Urinary bladder (tissue), 4 donors: ENCODE measurements at places on chromosomes 6 and 20. TPM values are rescaled to one million over a fixed set of nuclear protein-coding genes. Genes with fewer than 3 reads are reported as not detected.

The FOXS1 gene
- polyA plus RNA-seq: 1.7 TPM

DNA sequence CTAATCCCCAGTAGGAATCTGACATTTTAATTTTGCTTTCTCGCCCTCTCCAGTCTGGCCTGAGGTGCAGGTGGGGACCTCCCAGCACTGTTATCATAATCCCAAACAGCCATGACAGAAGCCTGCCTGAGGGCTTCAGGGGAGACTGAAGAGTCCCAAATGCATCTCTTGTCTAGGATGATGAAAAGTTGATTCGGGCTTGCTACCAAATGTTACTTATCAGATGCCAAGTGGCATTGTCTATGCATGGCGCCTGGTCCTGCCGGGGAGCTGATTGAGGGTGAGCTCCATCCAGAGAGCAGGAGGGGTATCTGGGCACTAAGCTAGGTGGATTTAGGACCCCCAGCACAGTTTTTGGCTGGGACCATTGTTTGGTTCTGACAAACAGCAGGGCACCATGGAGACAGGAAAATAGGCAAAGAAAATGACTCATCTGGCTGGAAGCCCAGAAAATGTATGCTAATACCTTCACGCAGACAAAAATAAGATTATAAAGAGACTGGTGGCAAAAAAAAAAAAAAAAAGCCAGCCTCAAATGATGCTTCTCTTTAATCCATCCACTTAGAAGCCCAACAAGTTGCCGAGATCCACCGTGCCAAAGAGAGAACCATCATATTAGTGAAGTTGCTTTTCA, 513.7 kb upstream of the SULF2 start:
- peak; percentile 90 for DNase-seq

The SLX4IP gene
- 1.4 TPM for polyA plus RNA-seq

DNA sequence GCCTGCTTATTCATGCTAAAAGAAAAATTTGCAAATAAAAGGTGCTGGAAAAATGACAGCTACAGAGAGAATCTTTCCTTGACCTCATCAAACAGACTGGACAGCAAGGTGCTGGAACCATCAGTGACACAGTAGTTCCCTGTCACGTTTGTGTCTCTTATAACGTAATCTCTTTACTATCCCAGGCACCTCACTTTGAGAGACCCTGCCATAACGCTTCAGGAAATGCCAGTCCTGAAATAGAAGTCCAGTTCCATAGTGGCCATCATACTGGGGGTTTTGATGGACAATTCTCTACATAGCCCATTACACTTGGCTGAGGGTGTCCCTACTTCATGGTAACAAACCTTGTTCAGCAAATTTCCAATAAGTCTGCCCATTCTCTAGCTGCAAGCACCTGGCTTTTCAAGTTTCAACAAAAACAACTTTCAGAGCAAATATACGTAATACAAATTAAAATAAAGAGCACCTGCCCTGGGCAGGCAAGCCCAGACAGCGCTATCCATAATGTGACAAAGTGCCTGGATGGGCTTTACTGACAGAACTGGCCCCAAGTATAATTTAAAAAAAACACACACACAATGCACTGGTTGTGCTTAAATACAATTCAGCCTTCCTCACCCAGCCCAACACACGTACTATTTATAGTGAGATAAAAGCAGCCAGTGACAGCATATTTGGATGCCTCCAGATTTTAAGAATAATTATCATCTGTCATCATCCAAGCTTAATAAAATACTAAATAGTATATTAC, 38.7 kb downstream of the CNKSR3 start:
- no peak for DNase-seq

The NOL4L gene
- 11.5 TPM for polyA plus RNA-seq

The HLA-DPA1 gene
- polyA plus RNA-seq: 51.6 TPM

- DNase-seq: no peak
These were observed 14.0 kb upstream of the MAPRE1 start for GRCh38 chr20:32805721-32806120.

The IPCEF1 gene
- polyA plus RNA-seq: 1.1 TPM

DNA sequence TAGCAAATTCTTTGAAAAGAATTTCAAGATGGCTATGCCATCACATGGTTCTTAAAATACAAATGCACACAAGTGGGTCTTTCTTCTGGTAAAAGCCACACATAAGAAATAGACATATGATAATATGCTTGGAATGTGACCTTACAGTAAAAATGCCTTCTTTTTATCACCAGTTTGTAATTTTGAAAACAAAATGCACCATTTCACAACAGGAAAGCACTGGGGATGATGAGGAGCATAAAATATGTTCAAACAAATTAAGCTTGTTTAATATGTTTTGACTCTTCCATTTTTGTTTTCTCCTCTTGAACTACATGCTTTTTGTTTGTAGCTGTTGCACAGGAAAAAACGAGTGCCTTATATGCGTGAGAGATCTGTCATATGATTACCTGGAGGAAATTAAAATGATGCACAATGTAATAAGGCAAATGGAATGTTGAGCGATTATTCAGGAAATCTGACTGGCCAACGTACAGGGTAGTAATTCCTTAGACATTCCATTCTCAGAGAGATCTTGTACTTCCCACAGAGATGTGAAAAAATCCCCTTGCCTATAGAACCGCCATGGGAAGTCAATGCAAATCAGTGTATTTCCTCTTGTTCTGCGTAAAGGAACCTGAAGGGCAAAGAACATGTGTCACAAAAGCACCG, 911.6 kb downstream of the TFAP2A start:
- DNase-seq: no peak

GRCh38 chr6:95091823-95092436, 485.4 kb upstream of the MANEA start:
- peak; percentile 25 for DNase-seq

The PTK6 gene
- polyA plus RNA-seq: 3.4 TPM

DNA sequence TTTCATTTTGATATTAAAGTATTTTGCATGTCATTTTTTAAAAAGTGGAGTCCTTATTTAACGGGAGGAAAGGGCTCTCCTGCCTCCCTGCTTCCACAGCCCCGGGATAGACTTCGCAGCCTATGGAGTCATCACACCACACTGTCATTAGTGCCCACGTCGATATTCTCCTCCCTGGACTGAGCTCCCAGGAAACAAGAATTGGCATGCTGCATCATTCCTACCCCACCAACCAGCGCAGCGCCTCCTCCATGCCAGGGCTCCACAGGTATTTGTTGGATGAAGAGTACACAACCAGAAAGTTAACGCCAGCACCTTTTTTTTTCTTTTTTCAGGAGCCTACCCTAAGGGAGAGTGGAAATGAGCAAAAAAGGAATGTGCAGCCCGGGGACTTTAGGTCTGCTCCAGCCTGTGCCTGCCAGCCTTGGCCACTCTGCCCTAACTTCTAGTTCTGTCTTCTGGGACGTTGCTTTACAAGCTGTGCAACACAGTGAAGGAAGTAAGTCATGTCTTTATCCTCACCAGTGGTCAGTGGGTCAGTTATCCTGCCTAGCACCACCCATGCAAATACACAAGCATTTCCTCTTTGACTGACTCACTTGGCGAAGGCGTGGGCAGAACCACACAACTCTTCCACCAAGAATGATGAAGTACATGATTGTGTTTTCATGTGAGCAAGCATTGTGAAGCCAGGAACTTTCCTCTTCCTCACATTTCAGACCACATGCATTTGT, 180.7 kb upstream of the UST start:
- no peak for DNase-seq

DNA sequence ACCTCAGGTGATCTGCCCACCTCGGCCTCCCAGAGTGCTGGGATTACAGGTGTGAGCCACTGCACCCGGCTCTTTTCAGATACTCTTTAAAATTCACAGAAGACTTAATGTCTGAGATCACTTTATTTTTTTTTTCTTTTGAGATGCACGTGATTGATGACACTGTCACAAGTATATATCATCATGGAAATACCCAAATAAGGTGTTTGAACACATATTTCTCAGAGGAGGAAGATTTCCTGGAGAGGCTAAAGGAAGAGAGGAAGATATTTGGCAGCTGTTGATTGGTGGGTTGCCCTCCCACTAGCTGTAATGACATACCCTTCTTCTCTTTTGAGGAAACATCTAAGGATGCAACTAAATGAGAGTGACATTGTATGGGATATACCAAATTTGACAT, 225.9 kb upstream of the CITED2 start:
- DNase-seq: no peak

DNA sequence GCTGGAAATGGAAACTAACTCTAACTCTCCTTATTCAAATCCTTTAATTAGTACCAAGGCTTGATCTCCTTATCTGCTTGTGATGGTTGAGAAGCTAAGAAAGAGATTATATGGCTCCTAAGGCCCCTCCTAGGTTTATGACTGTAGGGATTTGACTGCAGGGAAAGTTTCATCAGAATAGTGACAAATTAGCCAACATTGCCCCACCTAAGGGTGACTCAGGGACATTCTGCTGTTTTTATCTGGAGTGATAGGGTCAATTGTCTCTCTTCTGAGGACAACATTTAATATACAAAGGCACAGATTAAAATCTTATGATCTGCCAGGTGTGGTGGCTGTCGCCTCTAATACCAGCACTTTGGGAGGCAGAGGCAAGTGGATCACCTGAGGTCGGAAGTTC, 138.1 kb upstream of the MARCKS start:
- no peak for DNase-seq

The CNKSR3 gene
- polyA plus RNA-seq: 12.9 TPM

GRCh38 chr6:158286413-158286812, 25.9 kb upstream of the TULP4 start:
- no peak for DNase-seq

The BTN2A1 gene
- polyA plus RNA-seq: 38.0 TPM

GRCh38 chr6:151422981-151423380, 28.9 kb downstream of the RMND1 start:
- DNase-seq: no peak

- no peak for DNase-seq
These were observed 92.1 kb downstream of the FYN start for GRCh38 chr6:111781041-111781708.

GRCh38 chr6:145814035-145814500, 527 bp downstream of the FBXO30 start:
- DNase-seq: peak; percentile 36

DNA sequence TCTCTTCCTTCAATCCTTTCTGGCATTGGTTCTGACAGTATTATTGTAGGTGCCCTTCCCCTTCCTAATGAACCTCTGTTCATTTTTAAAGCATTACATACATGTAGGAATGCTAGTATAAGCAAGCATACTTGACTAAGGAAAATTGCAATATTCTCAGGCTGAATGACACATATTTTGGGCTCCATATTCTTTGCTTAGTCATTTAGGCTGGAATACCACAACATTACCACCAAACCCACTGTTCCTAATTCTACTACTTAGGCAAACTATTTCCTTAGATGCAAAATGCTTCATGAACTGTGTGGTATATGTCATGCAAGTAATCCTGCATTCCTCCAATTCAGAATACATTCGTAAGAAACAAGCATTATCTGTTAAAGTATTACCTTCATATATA, 113.9 kb downstream of the PRDM1 start:
- no peak for DNase-seq

- no peak for DNase-seq
These were observed 1.6 kb upstream of the DBNDD2 start for GRCh38 chr20:45406260-45407066.
